Suprapubic skin (tissue), 4 donors: ENCODE measurements at places on chromosomes 12 and 14. TPM values are rescaled to one million over a fixed set of nuclear protein-coding genes. Genes with fewer than 3 reads are reported as not detected.

DNA sequence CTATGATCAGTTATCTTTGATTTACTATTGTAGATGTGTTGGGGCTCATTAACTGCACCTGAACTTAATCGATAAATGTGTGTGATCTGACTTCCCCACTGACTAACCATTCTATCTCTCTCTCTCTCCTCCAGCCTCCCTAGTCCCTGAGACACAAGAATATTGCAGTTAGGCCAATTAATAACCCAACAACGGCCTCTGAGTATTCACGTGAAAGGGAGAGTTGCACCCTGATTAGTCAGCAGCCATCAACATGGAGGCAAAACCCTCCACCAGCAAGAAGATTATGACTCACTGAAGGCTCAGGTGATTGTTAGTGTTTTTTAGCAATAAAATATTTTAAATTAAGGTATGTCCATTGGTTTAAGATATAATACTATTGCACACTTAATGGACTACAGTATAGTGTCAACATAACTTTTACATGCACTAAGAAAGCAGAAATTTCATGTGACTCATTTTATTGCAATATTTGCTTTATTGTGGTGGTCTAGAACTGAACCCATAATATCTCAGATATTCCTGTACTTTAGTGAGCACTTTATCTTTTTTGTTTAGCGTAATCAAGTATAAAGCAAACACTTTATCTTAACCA, 77.1 kb upstream of the PTGDR start:
- DNase-seq = no peak

DNA sequence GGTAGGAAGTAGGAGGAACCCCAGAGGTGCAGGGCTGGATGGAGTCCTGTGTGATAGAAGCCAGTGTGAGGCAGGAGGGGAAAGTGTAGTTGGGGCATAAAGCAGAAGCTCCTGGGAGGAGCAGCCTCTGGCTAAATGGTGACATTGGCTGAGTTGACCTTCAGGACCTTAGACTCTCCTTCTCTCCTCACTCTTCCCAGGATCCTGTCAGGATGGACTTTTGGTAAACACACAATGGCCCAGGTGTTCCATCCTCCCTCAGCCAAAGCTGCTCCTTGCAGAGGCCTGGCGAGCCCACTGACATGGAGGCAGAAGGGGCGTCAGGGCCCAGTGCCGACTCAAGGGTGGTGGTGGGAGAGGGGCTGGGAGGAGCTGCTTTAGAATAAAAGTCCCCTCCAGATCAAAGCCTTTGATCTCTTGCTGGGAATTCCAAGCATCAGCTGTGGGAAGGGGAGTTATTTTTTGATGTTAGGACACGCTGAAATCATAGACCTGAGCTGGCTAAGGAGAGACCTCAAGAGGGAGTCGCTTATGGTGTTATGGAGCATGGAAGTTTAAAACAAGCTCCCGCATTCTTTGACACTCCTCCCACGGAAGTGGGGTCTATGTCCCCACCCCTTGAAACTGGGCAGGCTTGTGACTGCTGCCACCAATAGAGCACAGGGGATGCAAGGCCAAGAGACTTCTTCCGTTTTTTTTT, 44.1 kb downstream of the SMIM41 start:
- DNase-seq = no peak

- no peak for DNase-seq
These were observed 98.2 kb downstream of the SSPN start for GRCh38 chr12:26293612-26294011.

FBLN5 gene
- total RNA-seq = 31.9 TPM

AMN gene
- total RNA-seq = 11.4 TPM
